H9 (cell line): ENCODE measurements at places on chromosomes 4 and X. TPM values are rescaled to one million over a fixed set of nuclear protein-coding genes. Genes with fewer than 3 reads are reported as not detected.

Gene BST1
- total RNA-seq, result 0.48 TPM in 1 of 2 replicates, not detected in the other

- DNase-seq, result no peak
Observed at GRCh38 chrX:110745288-110745687, 50.3 kb downstream of the CHRDL1 start.

- no peak for DNase-seq
Observed at GRCh38 chr4:87029356-87029755, 94.5 kb downstream of the AFF1 start.

- DNase-seq, result peak; percentile 85
Observed at GRCh38 chr4:2792711-2793585, at the start of gene SH3BP2. TSS of gene SH3BP2 (plus strand) at chr4:2793085. CDS start at chr4:2820618, 27,533 bp downstream.

Gene ATOH1
- not detected in 2 replicates for total RNA-seq

DNA sequence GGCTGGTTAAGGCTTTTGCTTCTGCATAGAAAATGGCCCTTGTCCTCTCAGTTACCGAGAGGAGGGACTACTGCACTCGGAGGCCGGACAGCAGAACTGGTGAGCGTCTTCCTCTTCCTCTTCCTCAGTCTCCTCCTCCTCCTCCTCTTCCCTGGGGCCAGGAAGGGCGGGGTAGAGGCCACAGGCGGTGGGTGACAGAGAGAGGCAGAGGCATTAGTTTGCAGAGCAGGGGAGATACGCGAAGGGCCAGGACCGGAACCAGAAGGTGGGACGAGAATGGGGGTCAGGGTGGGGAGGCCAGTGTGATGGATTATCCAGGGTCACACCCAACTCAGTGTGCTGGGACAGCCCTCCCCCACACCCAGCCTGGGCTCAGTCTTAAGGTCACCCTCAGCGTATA is 14.5 kb downstream of the IQSEC2 start:
- DNase-seq, result no peak

Gene TBC1D9
- 0.63 and 0.86 TPM in 2 replicates for total RNA-seq

DNA sequence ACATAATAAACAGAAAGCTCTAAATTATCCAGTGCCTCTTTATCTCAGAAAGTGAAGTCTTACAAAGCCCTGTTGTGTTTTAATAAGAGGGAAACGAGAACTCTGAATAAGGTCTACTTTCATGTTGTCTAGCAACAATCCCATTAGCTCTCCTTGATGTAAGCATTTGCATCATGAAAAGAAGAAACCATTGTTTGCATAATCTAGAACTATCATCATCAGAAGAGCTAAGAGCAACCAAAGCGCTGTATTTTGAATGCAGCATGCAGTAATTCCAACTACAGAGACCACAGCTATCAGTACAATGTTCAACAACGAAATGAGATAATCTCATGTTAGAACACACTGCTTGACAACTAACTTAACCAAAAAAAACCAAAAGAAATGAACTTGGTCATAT is 257.1 kb downstream of the CAMK2D start:
- no peak for DNase-seq

Gene SPANXC
- total RNA-seq, result not detected in 2 replicates

DNA sequence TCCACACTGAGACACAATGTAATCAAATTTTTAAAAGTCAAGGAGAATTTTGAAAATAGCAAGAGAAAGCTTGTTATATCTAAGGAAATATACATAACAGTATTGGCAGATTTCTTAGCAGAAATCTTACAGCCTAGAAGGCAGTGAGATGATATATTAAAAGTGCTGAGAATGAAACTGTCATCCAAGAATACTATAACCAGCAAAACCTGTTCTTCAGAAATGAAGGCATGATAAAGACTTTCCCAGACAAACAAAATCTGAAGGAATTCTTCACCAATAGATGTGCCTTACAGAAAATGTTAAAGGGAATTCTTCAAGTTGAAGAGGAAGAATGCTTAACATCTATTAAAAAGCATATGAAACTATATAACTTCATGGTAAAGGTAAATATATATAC is 73.6 kb downstream of the CPEB2 start:
- no peak for DNase-seq

DNA sequence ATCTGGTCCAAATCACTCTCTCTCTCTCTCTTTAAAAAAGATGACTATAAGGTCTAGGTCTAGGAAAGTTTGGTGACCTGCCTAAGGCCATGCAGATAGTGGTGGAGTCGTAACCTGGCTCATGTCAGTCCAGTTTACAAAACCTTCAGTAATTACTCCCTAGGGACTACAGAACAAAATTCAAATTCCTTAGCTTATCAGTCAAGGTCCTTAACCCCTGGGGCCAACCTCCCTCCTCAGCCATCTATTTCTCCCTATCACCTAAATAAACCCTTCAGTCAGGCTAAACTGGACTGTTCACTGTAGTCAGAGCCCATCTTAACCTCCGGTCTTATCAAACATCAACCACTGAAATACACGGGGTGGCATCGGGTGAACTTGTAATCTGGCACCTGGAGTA is 68.9 kb downstream of the MAP3K15 start:
- no peak for DNase-seq

DNA sequence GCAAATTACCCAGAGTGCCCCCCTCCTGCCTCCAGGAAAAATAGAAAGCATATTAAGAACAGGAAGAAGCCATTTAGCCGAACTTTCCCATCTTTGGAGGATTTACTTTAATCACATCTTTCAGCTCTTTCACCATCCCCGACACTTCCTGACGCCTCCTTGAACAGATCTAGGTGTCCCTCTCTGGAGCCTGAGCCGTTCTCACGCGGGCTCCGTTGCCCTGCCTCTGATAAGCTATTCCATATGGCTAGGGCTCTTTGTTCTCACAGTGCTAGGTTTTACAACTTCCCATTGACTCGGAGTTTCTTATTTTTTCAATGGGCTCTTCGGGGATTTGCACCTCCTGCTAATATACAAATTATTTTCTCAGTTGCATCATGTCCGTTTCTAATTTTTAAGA is 82.1 kb upstream of the GPC4 start:
- no peak for DNase-seq

Gene CFI
- not detected in 2 replicates for total RNA-seq

DNA sequence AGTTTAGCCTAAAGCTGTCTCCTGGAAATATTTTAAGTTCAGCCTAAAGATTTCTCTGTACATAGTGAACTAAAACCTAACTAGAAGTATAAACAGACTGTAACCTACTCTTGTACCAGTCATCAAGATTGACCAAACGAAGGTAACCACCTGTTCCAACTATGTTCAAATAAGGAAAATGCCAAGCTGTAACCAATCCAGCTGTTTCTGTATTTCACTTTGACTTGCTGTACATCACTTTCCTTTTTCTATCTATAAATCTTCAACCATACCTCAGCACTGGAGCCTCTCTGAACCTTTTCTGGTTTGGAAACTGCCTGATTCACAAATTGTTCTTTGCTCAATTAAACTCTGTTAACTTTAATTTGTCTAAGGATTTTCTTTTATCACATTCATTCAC is 3.1 kb upstream of the CYSLTR1 start:
- DNase-seq, result no peak

DNA sequence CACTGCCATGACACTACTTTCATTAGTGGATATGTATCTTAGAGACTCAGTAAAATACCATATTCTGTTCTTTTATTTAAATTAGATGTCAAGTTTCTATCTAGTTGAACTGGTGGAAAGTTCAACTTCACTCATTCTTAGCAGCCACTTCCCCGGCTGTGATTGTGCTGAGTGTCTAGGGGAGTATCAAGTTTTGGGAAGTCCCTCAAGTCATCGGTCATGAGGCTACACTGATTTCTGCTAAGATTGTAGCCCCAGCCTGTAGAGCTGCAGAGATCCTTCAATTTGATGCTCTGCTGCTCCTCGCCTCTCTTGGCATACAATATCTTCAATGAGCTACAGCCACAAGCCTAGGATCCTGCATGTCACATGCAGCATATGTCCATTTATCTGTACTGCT is 53.9 kb downstream of the DMP1 start:
- no peak for DNase-seq

GRCh38 chrX:91039777-91040176 is 394.9 kb upstream of the PABPC5 start:
- no peak for DNase-seq

Gene IL2
- total RNA-seq, result not detected in 2 replicates

DNA sequence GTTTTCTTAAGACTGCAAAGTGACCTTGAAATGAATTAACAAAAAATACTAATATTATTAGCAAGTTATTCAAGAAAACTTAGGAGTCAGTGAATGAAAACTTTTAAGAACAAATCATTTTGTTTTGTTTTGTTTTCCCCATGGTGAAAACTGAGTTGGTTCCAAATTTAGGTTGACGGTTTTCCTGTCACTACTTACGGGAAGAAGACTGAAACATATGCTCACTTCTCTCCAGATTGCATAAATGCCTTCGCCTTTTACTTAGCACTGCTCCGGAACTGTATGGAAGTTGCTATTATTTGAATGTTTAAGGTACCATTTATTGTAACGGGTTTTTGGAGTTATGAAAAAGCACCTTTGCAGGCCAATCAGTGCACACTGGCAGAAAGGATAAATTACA is 42.8 kb downstream of the DOCK11 start:
- DNase-seq, result no peak

DNA sequence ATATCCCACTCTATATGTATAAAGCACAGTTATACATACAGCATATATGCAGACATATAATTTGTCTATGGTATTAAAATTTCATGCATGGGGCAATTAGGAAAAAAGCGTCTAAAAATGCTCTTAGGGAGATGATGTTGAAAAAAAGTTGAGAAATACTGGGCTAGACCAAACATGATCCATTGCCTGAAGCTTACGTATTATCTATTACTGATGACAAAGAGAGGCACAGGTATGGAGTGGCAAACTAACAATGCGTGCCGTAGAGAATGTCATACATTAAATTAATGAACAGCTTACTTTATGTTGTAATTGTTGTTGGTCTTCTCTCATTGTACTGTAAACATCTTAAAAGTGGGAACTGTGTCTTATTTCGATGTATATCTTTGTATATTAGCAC is 13.9 kb downstream of the RHOH start:
- no peak for DNase-seq

DNA sequence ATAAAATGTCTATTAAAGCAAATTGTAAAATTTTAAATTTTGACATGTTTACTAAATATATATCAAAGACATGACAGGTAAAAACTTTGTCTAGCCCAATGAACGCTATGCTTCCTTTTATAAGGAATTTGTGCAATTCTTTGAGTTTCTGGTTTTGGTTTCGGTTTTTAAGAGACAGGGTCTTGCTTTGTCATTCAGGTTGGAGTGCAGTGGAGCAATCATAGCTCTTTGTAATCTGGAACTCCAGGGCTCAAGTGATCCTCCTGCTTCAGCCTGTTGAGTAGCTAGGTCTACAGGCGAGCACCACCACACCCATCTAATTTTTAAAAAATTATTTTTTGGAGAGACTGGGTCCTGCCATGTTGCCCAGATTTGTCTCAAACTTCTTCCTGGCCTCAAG is 60.7 kb downstream of the BLTP1 start:
- no peak for DNase-seq

- DNase-seq, result no peak
Observed at GRCh38 chr4:5749568-5749967, 38.6 kb downstream of the EVC start.

DNA sequence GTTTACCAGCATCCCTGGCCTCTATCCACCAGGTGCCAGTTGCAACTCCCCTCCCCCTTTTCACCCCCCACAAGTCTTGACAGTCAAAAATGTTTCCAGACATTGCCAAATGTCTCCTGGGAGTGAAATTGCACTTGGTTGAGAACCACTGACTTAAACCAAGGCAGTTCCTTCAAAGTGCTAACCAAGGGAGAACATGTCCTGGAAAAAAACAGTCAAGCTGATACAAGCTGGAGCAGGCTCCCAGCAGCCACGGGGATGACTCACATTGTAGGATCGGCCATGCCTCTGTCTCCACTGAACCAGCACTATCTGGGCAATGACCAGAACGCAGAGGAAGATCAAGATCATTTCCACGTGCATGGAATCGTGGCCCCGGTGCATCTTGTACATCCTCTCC is 11.4 kb downstream of the RNF175 start:
- no peak for DNase-seq

GRCh38 chrX:11117745-11118144 is 6.6 kb downstream of the HCCS start:
- no peak for DNase-seq

Gene SLC9B1
- total RNA-seq, result 0.59 and 2.0 TPM in 2 replicates

- no peak for DNase-seq
Observed at GRCh38 chr4:78528327-78528726, 23.2 kb upstream of the ANXA3 start.

DNA sequence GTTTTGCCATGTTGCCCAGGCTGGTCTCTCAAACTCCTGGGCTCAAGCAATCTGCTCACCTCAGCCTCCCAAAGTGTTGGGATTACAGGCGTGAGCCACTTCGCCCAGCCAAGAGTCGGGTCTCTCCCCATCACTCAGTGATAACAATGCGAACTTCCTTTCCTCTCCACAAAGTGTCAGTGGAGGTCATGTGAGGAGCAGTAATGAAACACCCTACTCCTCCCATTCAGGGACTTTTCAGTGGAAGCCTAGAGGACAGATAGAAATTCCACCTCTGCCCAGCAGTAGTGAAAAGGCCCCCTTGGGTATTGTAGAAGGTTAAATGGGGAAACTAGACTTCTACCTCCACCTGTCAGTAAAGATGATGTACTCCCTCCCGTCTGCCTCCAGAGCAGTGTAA is 141.9 kb upstream of the STK26 start:
- no peak for DNase-seq

DNA sequence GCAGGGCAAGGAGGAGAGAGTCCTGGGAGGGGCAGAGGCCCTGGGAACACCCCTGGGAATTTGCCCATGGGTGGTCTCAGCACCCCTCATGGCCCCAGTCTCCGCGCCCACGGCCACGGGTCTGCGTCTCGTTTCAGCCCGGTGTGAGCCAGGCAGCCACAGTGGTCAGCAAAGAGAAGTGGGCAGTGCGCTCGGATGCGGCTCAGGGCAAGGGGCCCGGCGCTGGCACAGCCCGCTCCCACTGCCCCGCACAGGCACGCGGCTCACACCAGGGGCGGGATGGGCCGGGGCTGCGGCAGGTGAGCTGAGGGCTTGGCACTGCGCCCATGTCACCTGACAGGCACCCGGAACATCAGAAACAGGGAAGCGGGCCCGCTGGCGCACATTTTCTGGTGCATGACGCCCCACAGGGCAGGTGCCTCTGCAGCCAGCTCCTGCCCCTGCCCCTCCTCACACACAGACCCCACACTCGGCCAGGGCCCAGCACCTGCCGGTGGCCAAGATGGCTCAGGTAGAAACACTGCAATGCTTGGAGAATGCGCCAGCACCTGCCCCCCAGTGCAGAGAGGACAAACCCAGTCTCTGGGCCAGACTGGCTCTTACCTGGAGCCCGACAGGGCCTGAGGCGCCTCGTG is 41.9 kb upstream of the MXD4 start:
- DNase-seq, result no peak

Gene GUCY1A1
- total RNA-seq, result not detected in 2 replicates

Gene MYOZ2
- total RNA-seq, result not detected in 2 replicates
